ENCODE measurements at places on chromosomes 16 and 17.

DNA sequence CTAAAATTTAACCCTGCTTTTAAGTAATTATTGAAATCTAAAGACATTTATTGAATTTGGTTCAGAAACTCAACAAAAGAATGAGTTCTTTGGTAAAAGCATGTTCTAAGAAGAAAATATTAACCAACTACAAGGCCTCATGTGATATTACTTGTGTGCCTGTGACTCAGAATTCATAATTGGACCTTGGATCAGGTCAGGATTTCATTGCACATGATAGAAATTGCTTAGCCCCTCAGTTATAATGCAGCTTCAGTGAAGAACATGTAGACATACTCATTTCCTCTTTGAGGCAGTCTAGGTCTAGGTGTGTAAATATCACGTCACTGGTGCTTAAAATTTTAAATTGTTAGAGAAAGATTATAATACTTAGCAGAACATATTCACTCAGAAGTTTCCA is 410.0 kb upstream of the SOX9 start:
- no peak for DNase-seq

- no peak for DNase-seq
Observed at GRCh38 chr16:87445486-87445885, 47.3 kb downstream of the ZCCHC14 start.

- DNase-seq: no peak
Observed at GRCh38 chr17:68396226-68397107, 60.8 kb downstream of the WIPI1 start.

DNA sequence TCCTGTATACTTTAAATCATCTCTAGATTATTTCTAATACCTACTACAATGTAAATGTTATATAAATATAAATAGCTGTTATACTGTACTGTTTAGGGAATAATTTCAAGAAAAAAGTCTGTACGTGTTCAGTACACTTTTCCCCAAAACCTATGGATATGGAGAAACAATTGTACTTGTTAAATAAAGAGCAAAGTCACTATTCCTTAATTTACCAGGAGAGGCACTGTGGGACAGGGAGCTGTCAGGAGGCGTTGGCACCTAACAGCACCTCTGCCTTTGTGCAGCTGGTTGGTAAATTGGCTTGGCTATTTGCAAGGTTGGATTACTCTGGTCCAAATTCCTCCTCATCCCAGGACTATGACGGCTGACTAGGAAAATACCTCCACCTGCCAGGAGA is 28.0 kb downstream of the CRHR1 start:
- DNase-seq: no peak

- DNase-seq: peak; percentile 100
Observed at GRCh38 chr17:7614425-7615264, at the start of gene FXR2. Gene FXR2 (minus strand): TSS chr17:7614897. CDS start chr17:7614532, 365 bp downstream.

DNA sequence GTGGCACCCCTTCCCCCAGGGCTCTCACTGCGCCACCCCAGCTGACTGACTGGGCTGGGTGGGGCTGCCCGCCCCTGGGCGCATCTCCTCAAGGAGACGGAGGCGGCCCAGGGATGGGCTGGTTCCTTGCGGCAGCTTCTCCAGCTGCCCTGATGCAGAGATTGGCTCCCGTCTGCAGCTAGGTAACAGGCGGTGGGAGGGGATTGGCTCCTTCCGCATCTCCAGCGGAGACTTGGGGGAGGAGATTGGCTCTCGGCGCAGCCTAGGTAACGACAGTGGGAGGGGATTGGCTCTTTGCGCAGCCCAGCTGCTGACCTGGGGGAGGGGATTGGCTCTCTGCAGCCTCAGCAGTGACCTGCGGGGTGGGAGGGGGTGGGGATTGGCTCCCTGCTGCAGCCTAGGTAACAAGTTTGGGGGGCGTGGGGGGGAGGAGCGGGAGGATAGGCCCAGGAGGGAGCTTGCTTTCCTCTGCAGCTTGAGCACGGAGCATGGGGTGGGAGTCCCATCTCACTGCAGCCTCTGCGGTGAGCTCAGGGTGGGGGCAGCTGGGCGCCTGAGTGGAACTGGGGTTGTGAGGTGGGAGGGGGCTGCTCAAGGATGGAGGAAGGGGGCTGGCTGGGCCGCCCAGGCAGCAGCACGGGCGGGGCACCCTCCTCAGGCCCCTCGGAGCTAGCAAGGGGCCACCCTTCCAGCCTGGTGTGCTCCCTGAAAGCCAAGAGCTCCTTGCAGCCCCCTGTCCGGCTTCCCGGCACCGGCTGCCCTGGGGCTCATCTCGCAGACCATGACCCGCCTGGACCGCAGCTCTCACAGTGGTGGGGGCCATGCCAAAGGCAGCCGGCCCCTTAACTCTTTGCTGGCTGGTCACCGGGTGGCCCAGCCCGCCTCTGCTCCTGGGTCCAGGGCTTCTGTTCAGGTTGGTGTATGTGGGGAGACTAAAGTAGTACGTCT is 6.4 kb downstream of the NFE2L1 start:
- DNase-seq: peak; percentile 71

DNA sequence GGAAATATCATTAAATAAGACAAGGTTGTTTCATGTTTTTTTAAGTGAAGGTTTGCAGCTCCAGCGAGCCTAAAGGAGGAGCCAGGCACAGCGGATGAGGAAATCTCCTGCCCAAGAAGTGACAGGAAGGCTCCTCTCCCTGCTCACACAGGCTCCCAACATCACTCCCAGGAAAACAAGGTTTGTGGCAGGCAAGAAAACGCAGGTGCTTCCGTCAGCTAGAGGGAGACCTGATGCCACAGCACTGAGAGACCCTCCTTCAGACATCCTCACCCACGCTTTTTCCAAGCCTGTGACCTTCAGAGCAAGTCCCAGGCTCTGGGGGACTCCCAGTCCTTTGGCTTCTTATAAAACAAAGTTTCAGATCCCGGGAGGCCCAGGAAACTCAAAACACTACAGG is 89.7 kb downstream of the ZNF423 start:
- peak; percentile 48 for DNase-seq

- no peak for DNase-seq
Observed at GRCh38 chr17:2950846-2951245, 112.6 kb downstream of the OR1D5 start.

DNA sequence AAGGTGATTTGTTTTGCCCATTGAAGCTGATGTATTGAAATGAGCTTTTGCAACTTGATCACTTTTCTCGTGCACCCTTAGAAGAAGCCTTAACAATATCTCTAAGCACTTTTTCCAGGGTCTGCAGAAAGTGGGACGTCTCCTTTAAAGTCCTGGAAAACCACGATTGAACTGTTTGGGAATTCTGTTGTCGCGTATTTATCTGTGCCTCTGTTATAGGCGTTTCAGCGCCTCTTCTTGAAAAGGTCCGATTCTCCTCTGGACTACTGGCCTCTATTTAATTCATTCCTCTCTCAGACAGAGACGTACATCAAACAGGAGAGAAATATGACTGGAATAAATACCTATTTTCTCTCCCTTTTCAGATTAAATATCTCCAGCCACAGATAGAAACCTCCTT is 262.4 kb upstream of the PSMD7 start:
- DNase-seq: no peak

Data from muscle of back (tissue), 13 donors.